ENCODE measurements at places on chromosomes 7 and 10. TPM values are rescaled to one million over a fixed set of nuclear protein-coding genes. Genes with fewer than 3 reads are reported as not detected.

PPIF gene
- 91.4 TPM for total RNA-seq

DENND2A gene
- total RNA-seq: 10.0 TPM

WNT8B gene
- total RNA-seq: 1.1 TPM

PHKG1 gene
- not detected for total RNA-seq

SKIDA1 gene
- total RNA-seq: 11.8 TPM

TAS2R3 gene
- 1.5 TPM for total RNA-seq

OPALIN gene
- not detected for total RNA-seq

TMEM236 gene
- 0.04 TPM for total RNA-seq

KCNIP2 gene
- 5.2 TPM for total RNA-seq

TRIM73 gene
- 2.0 TPM for total RNA-seq

AKR1C8 gene
- not detected for total RNA-seq

TNRC18 gene
- total RNA-seq: 29.1 TPM

DDC gene
- not detected for total RNA-seq

CDNF gene
- 1.4 TPM for total RNA-seq

NEURL1 gene
- total RNA-seq: 1.2 TPM

KIAA1217 gene
- 19.7 TPM for total RNA-seq

STEAP1B gene
- total RNA-seq: 5.4 TPM

HOXA11 gene
- not detected for total RNA-seq

LRRD1 gene
- not detected for total RNA-seq

OAT gene
- 97.4 TPM for total RNA-seq

JAKMIP3 gene
- total RNA-seq: 1.7 TPM

HIF1AN gene
- total RNA-seq: 53.9 TPM

RPEL1 gene
- not detected for total RNA-seq

TMEM184A gene
- 1.4 TPM for total RNA-seq

PODXL gene
- 623 TPM for total RNA-seq

LLCFC1 gene
- not detected for total RNA-seq

NET1 gene
- 100 TPM for total RNA-seq

ASZ1 gene
- total RNA-seq: not detected

ZNF804B gene
- not detected for total RNA-seq

TAS2R41 gene
- total RNA-seq: 0.31 TPM

ANXA8 gene
- total RNA-seq: not detected

ARF5 gene
- total RNA-seq: 171 TPM

ABCB4 gene
- total RNA-seq: 1.1 TPM

C7orf57 gene
- total RNA-seq: 0.90 TPM

APBB1IP gene
- total RNA-seq: 0.16 TPM

GOLGA7B gene
- 0.07 TPM for total RNA-seq

PDE1C gene
- total RNA-seq: 0.55 TPM

LMBR1 gene
- 55.6 TPM for total RNA-seq

PON1 gene
- 0.26 TPM for total RNA-seq

CYP3A7 gene
- total RNA-seq: not detected

KCND2 gene
- 4.6 TPM for total RNA-seq

PAPOLB gene
- total RNA-seq: 0.27 TPM

LRRN3 gene
- 0.34 TPM for total RNA-seq

GIMAP7 gene
- 0.37 TPM for total RNA-seq

ZNF365 gene
- total RNA-seq: 0.39 TPM

HABP2 gene
- 0.09 TPM for total RNA-seq

CDHR3 gene
- 19.1 TPM for total RNA-seq

GSTO1 gene
- total RNA-seq: 87.9 TPM

MUC3A gene
- total RNA-seq: 50.6 TPM

GAD2 gene
- 1.4 TPM for total RNA-seq
